Smooth muscle cell of the umbilical artery (primary cell): ENCODE measurements at places on chromosomes 13 and 19. TPM values are rescaled to one million over a fixed set of nuclear protein-coding genes. Genes with fewer than 3 reads are reported as not detected.

ZNF613 gene
- total RNA-seq, result 8.0 and 8.4 TPM in 2 replicates

PCDH8 gene
- total RNA-seq, result not detected in 2 replicates

IL4I1 gene
- total RNA-seq, result 2.1 TPM in 2 replicates

SIGLEC8 gene
- not detected in 2 replicates for total RNA-seq

CATSPERD gene
- total RNA-seq, result not detected in 2 replicates

VSIG10L gene
- total RNA-seq, result 0.89 and 1.4 TPM in 2 replicates

FFAR1 gene
- total RNA-seq, result not detected in 2 replicates

CYP2A7 gene
- not detected in 2 replicates for total RNA-seq

GAPDHS gene
- total RNA-seq, result not detected in 2 replicates

C5AR2 gene
- not detected in 2 replicates for total RNA-seq

HCST gene
- total RNA-seq, result 1.2 TPM in 2 replicates

CGB5 gene
- total RNA-seq, result not detected in 2 replicates

THSD1 gene
- total RNA-seq, result 10.1 and 12.1 TPM in 2 replicates

PTGIR gene
- 6.8 and 9.1 TPM in 2 replicates for total RNA-seq

EDNRB gene
- total RNA-seq, result 0.23 and 1.8 TPM in 2 replicates

NBEA gene
- total RNA-seq, result 20.5 and 24.2 TPM in 2 replicates

SLC15A1 gene
- not detected in 2 replicates for total RNA-seq

CDX2 gene
- not detected in 2 replicates for total RNA-seq

SLC10A2 gene
- not detected in 2 replicates for total RNA-seq

NXNL1 gene
- not detected in 2 replicates for total RNA-seq

PEG3 gene
- 0.65 and 0.89 TPM in 2 replicates for total RNA-seq

OVOL3 gene
- total RNA-seq, result not detected in 2 replicates

SLITRK6 gene
- total RNA-seq, result not detected in 2 replicates

ZNF543 gene
- total RNA-seq, result 9.5 and 10.1 TPM in 2 replicates
